ENCODE measurements at places on chromosomes 11 and 22.
A peak's percentile ranks its signal among the peaks of the same experiment; 100 is the strongest.

DNA sequence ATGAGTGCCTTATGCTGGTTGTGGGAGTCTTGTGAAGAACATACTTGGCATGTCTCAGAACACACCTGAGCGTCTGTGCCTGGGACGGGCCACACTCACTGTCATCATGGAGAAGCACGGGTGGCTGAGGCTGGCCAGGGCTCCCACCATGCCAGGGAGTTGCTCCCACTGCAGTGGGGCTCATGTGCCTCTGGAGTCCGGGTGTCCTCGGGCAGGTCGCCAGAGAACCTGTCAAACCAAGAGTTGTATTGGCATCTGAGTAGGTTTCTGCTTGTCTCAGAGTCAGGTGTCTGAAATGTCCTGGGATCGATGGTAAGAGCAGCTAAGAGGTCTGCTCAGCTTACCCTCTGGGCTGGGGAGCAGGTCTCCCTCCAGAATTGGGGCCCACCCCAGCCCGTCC lies 92.1 kb downstream of the BCR start:
- no peak for DNase-seq

- DNase-seq, result no peak
These were observed 2.4 kb downstream of the CASP1 start for GRCh38 chr11:105032495-105032894.

- no peak for DNase-seq
These were observed 749 bp downstream of the VWA5A start for GRCh38 chr11:124115782-124116616.

DNA sequence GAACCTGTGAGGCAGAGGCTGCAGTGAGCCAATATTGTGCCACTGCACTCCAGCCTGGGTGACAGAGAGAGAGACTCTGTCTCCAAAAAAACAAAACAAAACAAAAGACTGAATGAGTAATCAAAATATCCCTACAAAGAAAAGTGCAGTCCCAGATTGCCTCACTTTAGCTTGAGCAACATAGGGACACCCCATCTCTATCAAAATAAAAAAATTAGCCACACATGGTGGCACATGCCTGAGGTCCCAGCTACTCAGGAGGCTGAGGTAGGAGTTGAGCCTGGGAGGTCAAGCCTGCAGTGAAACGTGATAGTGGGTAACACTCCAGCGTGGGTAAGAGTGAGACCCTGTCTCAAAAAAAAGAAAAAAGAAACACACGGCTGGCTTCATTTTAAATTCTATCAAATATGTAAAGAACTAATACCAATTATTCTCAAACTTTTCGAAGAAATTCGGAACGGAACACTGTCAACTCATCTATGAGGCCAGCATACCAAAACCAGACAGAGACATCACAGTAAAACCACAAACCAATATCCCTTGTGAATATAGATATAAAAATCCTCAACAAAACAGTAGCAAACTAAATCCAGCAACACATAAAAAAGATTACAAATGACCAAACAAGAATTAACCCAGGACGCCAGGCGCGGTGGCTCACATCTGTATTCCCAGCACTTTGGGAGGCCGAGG lies 12.9 kb downstream of the CHEK2 start:
- no peak for DNase-seq

DNA sequence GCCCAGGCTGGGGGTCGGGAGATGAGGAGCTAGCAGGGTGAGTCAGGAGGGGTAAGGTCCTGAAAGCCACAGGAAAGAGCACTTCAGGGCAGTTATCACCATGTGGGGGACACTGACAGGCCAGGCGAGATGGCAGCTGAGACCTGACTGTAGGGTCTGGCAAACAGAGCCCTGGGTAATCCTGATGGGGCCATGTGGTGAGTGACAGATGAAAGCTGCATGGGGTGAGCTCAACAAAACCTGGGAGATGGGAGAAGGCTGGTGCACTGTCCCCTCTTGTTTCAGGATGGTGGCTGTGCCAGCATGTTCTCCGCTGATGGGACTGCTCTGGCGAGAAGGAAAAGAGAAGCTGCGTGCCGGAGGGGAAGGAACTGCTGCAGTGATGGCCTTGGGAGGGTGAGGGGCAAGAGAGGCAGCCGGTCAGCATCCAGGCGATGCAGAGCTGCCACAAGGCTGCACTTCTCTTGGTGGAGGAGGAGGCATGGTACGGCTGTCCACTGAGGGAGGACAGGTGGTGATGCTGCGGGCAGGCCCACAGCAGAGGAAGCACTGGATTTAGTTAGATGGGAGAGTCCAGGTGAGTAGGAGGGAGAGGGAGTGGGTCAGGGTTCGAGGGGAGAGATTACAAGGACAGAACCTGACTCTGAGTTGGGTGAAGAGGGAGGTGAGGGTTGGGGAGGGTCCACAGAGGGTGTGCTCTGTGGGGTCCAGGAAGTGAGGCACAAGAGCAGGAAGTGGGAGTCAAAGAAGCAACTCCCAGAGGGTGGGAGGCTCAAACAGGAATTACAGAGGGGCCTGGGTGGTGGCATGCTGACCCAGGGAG lies 3.8 kb downstream of the TOP3B start:
- no peak for DNase-seq

DNA sequence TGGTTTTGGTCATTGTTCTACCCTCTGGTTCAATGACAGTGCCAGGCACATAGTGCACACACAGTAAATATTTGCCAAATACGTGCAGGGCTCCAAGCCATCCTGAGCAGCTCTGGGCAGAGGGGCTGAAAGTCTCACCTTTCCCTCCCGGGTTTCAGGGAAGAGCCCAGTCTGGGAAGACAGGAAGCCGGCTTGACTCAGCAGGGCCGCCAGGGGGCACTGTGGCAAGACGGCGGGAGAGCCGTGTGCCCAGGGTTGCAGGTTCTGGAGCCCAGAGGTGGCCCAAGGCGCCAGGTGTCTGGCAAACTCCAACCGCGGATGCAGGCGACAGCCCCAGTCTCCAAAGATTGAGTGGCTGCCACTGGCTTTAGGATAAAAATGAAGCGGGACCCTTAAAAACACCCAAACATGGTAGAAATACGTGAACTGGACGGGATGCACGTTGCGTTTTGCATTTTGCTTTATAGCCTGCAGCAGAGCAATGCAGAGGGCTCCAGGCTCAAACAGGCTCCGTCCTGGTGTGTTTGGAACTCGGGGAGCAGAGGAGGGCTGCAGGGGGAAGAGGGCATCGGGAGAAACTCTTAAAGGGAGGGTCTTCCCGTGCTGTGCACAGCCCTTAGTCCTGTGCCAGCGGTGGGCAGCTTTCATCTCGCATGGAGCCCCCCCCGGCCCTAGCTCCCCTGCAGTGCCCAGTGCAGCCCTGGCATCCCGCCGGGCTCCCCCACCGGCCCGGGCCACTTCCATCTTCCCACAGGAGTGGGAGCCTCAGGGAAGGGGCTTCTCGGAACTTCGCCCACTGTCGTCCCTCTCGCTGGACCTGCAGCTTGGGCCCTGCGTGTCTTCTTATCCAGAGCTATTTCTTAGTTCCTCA lies 10.7 kb downstream of the KRTAP5-5 start:
- DNase-seq, result no peak

DNA sequence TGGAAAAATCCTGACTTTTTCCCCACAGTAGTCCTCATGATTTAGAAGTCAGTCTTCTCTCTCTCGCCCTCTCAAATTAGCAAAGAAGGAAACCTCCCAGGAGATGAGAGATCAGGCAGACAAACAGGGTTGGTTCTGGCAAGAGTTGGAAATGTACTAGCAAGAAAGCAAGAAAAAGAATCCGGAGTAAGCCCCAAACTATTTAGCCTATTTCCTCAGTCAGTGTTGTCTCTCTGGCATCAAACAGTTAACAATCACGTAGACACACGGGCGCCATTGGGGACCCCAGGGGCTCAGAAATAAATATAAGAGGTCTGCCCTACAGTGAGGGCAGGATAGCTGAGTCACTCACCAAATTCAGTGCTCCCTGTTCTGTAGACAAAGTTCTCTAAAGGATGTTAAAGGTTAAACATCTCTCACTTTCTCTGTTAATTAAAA lies 4.7 kb downstream of the C11orf52 start:
- no peak for DNase-seq

DNA sequence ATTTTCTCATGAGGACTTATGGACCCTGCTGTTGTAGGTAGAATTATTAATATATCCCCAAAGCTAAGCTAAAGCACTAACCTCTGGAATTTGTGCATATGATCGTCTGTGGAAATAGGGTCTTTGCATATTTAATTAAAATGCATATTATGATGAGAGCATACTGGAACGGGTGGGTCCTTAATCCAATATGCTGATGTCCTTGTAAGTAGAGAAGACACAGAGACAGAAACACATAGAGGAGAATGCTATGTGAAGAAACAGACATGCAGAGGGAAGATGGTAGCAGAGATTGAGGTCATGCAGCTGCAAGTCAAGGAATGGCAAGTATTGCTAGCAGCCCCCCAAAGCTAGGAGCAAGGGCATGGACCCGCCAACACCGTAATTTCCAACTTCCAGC lies 439.2 kb downstream of the LRRC4C start:
- no peak for DNase-seq

DNA sequence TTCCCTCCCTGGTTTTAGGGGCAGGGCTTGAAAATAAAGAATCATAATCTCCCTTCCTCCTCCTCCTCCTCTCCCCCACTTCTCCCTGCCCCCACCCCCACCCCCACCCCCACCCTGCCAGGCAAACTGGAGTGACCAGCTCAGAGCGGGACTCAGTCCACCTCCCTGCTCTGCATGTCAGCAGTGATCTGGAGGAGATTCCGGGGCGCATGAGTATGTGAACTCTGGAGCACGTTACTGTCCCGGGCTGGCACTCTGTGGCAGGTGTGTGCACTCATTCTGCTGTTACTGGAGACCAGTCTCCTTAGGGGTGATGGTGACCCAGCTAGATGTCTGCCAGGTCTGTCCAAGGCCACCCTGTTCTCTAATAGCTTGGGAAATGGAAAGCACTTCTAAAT lies 33.9 kb downstream of the MARK2 start:
- DNase-seq, result no peak

GRCh38 chr11:71539017-71539416 lies 1.2 kb downstream of the KRTAP5-8 start:
- no peak for DNase-seq

DNA sequence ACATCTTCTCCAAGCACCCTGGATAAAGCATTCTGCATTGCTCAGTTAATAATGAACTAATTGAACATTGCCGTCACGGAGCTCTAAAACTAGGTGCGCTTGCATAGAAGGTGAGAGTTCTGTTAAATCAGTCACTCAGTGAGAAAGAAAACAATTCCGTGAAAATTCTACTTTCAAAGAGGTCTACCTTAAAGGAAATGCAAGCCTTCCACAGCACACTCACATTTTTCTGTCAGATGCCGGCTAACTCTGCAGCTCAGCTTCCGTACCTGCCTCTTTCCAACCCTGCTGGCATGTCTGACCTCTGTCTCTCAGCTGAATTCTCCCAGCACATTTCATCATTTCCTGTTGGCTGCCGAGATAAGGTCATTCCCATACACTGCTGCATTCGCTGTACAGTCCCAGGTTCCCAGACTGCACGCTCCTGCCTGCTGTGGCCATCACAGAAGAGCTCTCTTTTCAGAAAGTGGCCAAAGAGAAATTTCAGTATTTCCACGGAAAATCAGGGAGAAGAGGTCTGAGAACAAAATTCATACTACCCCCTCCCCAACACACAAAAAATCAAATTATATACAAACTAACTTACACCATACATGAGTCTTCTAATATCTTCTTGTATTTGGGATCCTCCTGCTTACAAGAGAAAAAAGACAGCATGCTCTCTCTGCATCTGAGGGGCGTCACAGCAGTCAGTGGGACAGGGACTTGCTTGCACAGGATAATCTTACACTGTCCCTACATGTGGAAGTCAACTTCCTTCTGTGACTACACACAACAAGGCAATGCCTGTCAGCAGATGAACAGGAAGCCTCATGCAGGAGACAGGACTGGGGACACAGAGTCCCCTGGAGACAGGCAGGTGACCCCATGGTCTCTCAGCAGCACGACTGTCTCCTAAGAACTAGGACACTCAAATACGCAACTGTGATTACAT lies 55.1 kb downstream of the PACSIN2 start:
- no peak for DNase-seq

GRCh38 chr22:23383491-23384361 lies 196.4 kb downstream of the IGLL1 start:
- no peak for DNase-seq

DNA sequence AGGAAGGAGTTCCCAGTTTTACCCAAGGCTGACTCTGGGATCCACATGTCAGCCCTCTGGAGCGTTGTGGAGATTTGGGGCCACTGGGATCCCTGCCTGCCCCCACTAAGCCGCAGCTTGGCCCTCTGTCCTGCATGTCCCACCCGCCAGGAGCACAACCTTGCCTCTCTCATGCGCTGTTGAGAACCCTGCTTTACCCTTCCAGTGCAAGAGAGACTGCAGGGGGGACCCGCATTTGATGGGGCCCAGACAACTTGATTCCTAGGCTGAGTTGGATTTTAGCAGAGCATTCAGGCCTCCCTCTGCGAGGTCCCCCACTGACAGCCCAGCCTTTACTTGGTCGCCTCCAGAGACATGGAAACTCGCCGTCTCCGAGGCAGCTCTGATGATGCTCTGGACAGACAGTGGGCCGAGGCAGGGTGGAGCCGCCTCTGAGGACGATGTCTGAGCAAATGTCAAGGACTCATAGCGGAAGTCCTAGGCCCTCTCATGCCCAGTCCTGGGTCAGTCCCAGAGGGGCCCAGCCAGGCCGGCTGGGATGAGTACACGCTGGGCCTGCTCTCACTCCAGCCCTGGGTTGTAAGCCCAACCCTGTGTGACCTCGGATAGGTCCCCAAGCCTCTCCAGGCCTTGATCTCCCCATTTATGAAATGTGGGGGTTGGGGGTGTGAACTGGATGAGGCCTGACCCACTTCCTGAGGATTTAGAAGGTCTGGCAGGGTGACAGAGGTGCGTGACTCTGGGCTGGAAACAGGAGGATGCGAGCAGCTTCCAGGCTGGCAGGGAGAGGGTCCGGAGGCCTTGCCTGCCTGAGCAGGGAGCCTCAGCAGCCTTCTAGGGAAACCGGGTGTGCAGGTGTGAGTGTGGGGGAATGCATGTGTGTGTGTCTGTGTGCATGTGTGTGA lies 630 bp downstream of the CD5 start:
- DNase-seq, result peak; percentile 51

DNA sequence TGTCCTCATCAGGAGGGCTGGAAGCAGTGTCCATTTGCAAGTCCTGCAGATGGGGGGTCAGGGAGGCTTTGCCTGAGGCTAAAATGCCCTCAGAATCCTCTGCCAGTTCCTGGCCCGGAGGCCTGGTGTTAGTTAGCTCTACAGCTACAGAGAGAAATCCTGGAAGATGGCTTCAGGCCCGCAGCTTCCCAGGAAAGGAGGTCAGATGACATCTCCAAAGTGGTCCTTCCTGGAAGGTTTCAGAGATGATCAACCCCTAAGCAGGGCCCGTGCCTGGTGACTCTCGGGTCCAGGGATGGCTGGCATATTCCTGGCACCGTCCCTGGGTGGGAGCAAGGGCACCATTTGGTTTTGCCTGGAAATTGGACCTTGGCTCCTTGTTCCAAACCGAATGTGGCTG lies 959.1 kb downstream of the BRD1 start:
- no peak for DNase-seq
